CD4-positive, alpha-beta T cell treated with Interleukin-17A for 4 hours (primary cell): ENCODE measurements at places on chromosomes 1 and 21.

GRCh38 chr21:41612674-41613532 is 104.9 kb upstream of the TMPRSS2 start:
- DNase-seq: peak; percentile 12

- DNase-seq: no peak
These were observed 50.7 kb upstream of the H6PD start for GRCh38 chr1:9183898-9184297.

- DNase-seq: no peak
These were observed 124.6 kb downstream of the BACH1 start for GRCh38 chr21:29423099-29423870.

DNA sequence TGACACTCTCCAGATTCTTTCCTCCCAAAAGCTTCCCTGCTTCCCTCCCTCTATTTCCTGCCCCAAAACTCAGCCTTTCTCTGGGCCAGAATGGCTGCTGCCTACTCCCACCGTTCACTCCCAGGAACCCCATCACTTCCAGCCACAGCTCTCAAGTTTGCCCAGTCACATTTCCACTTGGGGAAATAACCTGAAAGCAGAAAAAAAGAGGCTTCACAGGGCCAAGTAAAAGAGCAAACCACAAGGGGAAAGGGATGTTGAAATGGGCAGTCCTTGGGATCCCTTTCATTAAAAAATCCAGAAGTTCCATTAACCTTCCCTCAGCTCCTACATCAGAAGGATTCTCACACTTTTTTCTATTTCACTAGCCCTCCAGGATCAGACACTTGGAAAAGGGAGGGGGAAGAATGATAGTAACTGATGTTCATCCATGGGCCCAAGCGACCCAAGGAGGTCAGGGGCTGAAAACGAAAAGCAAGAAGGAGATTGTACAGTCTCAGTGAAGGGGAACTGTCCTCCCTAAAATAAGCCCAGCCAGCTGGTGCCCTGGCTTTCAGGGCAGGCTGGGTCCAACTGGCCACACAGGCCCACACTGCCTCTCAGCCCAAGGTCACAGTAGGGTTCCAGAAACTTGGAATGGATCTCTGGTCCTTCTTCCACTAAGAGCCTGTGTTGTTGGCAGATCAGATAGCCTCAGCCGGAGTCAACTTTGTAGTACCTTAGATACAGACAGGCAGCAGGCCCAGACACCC is 49.7 kb downstream of the DMAP1 start:
- DNase-seq: no peak

DNA sequence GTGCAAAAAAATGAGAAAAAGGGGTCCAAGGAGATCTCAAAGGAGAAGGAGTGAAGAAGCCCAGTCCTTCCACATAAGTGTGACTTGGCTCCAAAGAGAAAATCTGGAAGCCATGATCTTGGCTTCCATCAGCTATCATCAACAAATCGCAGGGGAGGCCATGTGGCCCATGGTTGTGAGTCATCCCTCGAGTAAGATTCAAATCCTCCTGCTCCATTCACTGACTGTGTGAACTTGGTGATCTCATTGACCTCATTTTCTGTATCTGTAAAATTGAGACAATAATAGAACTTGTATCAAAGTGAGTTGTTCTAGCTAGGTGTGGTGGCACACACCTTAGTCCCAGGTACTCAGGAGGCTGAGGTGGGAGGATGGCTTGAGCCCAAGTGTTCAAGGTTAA is 79.1 kb upstream of the OLIG2 start:
- DNase-seq: no peak

DNA sequence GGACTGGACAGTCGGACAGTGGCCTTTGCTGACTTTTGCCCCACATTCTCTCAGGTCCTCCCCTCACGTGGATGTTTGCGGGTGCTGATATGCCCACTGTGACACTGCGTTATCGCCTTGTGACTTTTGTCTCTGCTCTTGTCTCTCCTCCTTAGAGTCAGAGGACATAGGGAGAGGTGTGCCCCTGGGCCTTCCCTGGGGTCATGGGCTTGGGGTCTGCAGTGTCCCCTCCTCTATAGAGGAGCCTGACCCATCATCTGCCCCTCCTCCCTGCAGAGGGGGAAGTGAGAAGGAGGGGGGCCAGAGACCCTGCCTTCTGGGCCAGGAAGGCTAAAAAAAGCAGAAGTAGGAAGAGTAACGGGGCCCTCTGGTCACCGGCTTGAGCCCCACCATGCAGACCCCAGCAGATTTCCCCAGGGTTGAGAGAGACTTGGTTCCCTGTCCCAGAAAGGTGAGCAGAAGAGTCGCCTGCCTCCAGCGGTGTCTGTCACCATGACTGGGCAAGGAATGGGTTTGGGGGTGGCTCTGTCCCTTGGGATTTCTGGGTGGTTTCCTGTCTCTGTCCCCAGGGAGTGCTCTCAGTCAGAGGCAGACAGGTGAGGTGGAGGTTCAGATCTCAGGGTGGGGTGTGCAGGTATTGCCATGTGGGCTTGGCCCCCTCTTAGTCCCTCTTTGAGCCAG is 13.3 kb downstream of the RPS6KA1 start:
- no peak for DNase-seq

DNA sequence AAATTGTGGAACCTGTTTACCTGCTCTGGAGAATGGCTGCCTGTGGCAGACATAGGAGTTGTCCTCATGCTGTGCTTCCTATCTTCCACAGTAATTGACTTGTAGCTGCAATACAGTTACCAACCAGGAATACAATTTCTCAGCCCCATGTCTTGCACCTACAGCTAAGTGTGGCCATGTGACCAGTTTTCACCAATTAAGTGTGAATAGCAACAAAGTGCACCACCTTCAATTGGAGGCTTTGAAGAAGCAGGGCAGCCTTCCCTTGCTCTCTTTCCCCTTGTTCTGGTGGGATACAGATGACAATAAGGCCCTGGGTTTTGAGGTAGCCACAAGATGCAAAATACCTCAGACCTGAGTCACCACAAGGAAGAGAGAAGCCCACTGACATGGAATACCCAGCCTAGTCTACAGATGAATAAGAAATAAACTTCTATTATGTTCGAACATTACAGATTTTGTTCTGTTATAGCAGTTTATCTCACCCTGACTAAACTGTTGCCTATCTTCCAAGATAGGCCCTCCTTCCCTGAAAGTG is 70.2 kb upstream of the S1PR1 start:
- DNase-seq: no peak

- DNase-seq: peak; percentile 68
These were observed 1.1 kb downstream of the LAMB3 start for GRCh38 chr1:209651138-209651587.
